ENCODE measurements at places on chromosomes 2 and 18. TPM values are rescaled to one million over a fixed set of nuclear protein-coding genes. Genes with fewer than 3 reads are reported as not detected.

DYNAP gene
- not detected for total RNA-seq

- H3K27ac ChIP-seq = no peak overlapping the region
- H3K4me3 ChIP-seq = no peak overlapping the region
- no peak for DNase-seq
- no peaks in the 10 kb centered on the region for H3K36me3 ChIP-seq
- no peaks in the 10 kb centered on the region for H3K27me3 ChIP-seq
- peaks cover 19% of the 10 kb centered on the region for H3K4me1 ChIP-seq
These were observed 580.8 kb downstream of the ERBB4 start for GRCh38 chr2:211957799-211958198.

DNA sequence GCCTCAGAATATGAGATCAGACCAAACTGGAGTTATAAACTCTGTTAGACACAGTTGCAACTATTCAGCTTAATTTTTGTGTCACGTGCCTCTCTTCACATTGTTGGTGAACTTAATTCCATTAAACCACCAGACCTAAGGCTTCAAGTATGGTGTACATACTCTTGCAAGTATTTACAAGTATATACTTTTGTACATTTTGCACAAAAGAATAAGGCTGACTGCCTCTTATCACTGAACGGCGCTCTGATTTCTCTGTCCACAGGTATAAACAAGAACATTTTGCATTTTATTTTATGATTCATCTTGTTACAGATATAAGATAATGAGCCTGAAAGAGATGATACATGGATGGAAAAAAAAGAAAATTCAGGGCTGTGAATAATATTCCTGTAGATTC is 269.7 kb upstream of the ACVR2A start:
- no peak overlapping the region for H3K4me3 ChIP-seq
- no peak overlapping the region for H3K27ac ChIP-seq
- H3K27me3 ChIP-seq = no peaks in the 10 kb centered on the region
- no peaks in the 10 kb centered on the region for H3K36me3 ChIP-seq

GRHL1 gene
- total RNA-seq = 0.41 TPM

- no peaks in the 10 kb centered on the region for H3K27me3 ChIP-seq
- no peaks in the 10 kb centered on the region for H3K36me3 ChIP-seq
- H3K27ac ChIP-seq = peak overlapping the region; percentile 88
- H3K4me1 ChIP-seq = peaks cover 40% of the 10 kb centered on the region
- peak overlapping the region; percentile 97 for H3K4me3 ChIP-seq
These were observed 611 bp downstream of the TCF7L1 start for GRCh38 chr2:85133751-85134254.

DNA sequence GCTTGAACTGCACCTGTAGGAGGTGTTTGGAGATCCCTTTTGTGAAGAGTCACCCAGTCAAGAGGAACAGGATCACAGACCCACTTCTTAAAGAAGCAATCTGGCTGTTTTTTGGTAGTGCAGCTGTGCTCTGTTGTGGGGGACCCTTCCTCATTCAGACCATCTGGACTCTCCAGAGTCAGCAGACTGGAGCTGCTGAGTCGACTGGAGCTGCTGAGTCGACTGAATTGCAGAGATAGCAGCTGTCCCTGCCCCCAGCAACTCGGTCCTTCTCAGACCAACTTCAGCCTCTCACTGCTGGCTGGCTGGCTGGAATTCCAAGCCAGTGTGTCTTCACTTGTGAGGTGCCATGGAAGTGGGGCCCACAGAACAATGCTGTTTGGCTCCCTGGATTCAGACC is 56.8 kb downstream of the GTF3C3 start:
- no peak for DNase-seq
- no peaks in the 10 kb centered on the region for H3K27me3 ChIP-seq
- H3K4me3 ChIP-seq = no peak overlapping the region
- no peaks in the 10 kb centered on the region for H3K36me3 ChIP-seq
- H3K4me1 ChIP-seq = no peaks in the 10 kb centered on the region
- no peak overlapping the region for H3K27ac ChIP-seq

DNA sequence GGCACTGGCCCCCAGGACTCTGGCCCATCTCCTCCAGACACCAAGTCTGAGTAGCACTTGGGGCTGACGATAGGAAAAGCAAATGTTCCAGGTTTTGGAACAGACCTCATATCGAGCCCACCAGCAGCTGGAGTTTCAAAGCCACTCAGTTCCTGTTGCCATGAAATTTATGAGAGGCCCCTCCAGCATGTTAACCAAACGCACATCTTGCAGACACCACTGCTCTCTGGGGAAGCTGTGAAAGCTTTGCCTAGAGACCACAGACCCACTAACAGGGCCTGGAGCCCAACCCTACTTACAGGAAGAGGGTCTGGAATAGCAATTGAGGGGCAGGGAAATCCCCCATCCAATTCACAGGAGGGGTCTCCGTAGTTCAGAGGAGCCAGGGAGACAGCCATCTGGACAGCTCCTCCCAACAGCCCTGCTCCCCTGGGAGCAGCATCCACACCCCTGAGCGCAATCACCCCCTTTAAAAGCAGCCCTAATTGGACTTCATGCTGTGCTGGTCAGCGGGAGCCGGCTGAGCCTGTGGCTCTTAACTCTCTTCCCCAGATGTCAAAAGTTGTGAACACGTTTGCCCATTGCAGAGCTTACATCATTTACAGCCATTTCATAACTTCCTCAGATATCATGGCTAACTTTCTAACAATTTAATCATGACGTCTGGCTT is 81.3 kb downstream of the TGFA start:
- H3K36me3 ChIP-seq = no peaks in the 10 kb centered on the region
- DNase-seq = no peak
- H3K4me3 ChIP-seq = no peak overlapping the region
- H3K27me3 ChIP-seq = no peaks in the 10 kb centered on the region

DNA sequence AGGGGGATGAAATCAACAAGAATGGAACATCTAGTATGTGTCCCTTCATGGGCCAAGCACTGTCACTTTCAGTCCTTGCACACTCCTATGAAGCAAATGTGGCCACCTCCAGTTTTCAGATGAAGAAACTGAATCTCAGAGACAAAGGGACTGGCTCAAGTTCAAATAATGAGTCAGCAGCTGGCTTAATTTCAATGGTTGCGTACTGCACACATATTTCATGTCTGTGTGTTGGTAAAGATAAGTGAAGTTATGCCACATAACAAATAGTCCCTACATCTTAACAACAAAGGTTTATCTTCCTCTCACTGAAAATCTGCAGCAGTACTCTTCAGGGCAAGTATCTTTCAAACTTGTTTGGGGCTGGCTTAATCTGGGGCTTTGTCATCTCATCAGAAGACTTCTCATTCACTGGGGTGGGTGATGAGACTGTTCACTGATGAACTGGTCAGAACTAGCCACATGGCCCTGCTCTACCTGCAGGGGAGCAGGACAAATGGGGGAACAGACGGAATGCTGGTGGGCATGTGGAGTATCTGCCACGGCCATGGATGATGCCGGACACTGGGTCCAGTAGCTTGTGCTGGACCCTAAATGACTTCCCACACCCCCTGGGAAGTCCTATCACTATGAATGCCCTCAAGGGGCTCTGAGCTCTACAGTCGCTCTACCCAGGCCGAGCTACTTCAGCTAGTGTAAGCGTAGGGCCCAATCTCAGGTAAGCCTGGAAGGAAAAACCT is 263.2 kb downstream of the CYP26B1 start:
- no peaks in the 10 kb centered on the region for H3K27me3 ChIP-seq
- H3K27ac ChIP-seq = no peak overlapping the region
- no peaks in the 10 kb centered on the region for H3K36me3 ChIP-seq
- DNase-seq = no peak
- H3K4me1 ChIP-seq = peaks cover 48% of the 10 kb centered on the region

DNA sequence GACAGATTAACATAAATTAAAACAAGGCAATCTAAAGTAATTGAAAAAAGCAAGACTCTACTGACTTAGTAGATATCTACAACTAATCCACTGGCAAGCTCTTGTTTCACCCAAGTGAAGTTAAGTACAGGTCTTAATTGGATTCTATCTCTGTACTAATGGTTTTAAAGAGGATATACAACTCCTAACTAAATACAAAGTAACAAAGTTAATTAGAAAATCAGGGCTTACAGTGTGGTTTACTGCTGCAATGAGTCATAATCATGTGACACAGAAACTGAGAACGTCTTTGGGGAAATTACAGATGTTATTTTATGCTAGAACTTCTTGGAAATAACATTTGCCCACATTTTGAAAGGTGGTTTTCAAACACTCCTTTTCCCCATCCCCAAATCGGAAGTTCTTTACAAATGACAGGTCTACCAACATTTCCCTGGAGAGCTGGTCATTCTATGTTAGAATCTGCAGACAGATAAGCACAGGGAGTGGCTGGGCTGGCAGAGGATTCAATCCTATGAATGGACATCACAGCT is 245.3 kb downstream of the STK39 start:
- DNase-seq = no peak
- no peaks in the 10 kb centered on the region for H3K27me3 ChIP-seq
- H3K36me3 ChIP-seq = no peaks in the 10 kb centered on the region
- no peaks in the 10 kb centered on the region for H3K4me1 ChIP-seq

DNA sequence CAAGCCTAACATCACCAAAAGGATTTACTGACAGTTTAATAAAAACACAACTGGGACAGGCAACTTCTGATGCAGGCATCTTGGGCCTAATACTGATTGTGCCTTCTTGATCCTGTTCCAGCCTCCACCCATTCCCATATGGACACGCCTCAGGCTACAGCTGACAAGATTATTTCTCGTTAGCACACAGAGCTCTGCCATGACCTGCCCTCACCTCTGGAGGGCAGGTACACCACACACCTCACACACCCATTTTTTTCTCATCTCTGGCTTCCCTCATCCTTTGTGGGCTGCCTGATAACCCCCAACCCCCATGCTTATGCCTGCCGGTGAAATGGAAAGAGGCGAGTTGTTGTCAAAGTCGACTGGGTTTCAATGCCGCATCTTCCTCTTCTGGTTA is 147.0 kb downstream of the ANTXR1 start:
- peaks cover 32% of the 10 kb centered on the region for H3K4me1 ChIP-seq
- no peaks in the 10 kb centered on the region for H3K27me3 ChIP-seq
- no peaks in the 10 kb centered on the region for H3K36me3 ChIP-seq
- no peak overlapping the region for H3K4me3 ChIP-seq
- no peak for DNase-seq

DNA sequence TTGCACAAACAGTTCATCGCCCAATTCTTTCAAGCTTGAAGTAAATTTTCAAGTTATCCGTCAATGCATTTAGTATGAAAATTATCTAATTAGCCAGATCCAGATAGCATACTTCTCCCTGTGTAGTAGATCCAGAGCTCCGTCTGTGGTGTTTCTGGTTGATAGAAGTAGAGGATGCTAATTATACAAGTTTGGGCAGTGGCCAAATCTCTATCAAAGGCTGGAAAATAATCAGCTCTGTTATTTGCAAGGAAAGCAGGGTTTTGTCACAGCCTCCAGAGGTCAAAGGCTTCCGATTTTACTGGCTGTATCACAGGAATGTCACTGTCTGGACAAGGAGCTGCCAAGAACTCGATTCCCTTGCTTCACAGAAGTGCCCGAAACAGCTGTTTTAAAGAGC is 28.6 kb downstream of the LRRC30 start:
- H3K27ac ChIP-seq = no peak overlapping the region
- H3K4me1 ChIP-seq = no peaks in the 10 kb centered on the region
- H3K27me3 ChIP-seq = no peaks in the 10 kb centered on the region
- no peak for DNase-seq

ATIC gene
- 26.3 TPM for total RNA-seq

- no peak overlapping the region for H3K4me3 ChIP-seq
- no peaks in the 10 kb centered on the region for H3K27me3 ChIP-seq
- H3K36me3 ChIP-seq = no peaks in the 10 kb centered on the region
- H3K27ac ChIP-seq = no peak overlapping the region
These were observed 130.1 kb upstream of the PIEZO2 start for GRCh38 chr18:11279461-11279860.

CABLES1 gene
- total RNA-seq = 28.7 TPM

GRCh38 chr18:48777744-48778116 is 173.0 kb downstream of the SMAD7 start:
- peaks cover 27% of the 10 kb centered on the region for H3K4me1 ChIP-seq
- no peaks in the 10 kb centered on the region for H3K36me3 ChIP-seq
- H3K4me3 ChIP-seq = no peak overlapping the region
- no peaks in the 10 kb centered on the region for H3K27me3 ChIP-seq
- DNase-seq = no peak
